Activated CD8-positive, alpha-beta memory T cell treated with anti-CD3 and anti-CD28 coated beads for 4 hours (primary cell): ENCODE measurements at places on chromosomes 1 and 21.

DNA sequence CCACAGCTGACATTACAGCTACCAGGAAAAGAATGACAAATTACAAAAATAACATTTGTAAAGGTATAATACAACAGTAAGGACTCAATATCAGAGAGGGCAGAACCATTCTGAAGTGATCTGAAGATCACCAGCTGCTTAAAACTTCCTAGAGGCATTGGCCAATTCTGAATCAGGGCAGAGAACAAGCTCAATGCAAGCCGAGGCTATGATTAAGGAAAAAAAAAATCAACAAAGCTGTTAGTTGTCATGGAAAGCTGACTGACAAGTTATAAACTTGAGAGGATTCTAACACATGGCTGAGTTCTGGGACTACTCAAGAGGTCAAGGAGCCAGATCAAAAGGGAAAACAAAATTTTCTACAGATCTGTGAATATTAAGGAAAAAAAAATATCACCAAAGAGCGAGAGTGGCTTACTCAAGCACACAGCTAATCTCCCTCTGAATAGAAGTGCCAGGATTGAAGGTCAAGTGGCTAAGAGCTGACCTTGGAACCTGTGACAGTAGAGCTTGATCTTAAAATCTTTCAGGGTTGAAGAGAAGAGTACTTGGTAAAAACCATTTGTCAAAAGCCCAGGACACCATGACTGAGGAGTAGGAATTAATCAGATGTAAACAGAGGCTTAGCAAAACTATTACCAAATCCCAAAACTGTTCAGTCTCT lies 383.4 kb downstream of the USP25 start:
- no peak for DNase-seq

DNA sequence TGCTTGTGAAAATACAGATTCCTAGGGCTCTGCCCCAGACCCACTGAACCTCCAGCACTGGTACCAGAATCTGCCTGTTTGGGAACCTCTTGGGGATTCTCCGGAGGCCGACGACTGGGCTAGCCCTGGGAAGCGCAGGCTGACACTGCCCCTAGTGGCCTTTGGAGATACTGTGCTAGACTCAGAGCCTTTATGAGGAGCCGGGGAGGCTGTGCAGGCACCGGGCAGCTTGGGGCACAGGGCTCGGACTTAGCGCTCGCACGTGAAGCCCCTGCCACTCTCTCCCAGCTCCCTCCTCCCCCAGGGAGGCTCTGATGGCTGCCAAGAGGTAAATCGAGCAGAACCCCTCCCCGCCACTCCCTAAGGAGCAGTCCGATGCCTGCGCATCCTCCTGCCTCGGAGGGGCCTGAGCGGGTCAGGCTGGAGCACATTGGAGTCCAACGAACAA lies 144.6 kb upstream of the TNR start:
- DNase-seq: no peak

DNA sequence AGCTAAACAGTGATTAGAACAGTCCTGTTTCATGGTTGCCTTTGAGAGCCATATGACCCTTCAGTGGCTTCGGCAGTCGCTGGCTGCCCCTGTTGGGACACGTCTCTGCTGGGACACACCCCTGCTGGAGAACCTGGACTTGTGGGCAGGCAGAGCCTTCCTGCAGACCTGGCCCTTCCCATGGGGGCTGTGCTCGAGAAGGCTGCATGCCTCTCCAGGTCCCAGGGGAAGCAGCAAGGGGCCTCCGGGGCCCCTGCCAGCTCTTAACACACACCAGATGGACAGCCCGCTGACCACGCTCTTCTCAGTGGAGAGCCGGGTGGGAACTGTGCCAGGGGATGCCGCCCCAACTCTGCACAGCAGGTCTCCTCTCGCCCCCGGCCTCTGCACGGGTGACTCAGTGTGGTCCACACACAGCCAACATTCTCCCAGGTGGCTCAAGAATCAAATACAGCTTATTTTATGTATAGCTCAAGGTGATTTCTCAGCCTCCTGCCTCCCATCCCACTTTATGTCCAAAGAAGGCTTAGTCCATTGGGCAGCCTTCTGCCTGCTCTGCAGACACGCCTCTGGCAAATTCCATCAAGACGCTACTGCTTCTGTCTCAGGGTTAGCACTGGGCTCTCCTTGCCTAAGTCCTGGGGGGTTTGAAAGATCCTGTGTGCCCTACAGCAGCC lies 450.8 kb downstream of the KIF26B start:
- DNase-seq: no peak

- no peak for DNase-seq
Observed at GRCh38 chr1:77983997-77984355, 5.1 kb upstream of the FUBP1 start.
